Activated CD4-positive, alpha-beta T cell treated with anti-CD3 and anti-CD28 coated beads for 4 hours (primary cell): ENCODE measurements at places on chromosomes 1 and 21.

DNA sequence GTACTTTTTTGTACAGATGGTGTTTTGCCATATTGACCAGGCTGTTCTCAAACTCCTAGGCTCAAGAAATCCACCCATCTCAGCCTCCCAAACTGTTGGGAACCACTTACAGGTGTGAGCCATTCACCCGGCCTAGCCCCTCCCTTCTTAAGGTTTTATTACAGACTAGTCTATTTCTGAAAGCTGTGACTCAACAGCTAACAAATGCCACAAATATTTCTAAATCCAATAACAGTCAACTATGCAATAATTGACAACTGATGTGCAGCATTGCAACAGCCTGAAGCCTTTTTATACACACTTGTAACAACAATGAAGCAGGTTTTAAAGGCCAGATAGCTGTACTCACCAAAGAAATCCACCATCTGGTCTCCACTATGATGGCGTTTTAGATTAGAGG is 51.4 kb downstream of the GRIK1 start:
- no peak for DNase-seq

DNA sequence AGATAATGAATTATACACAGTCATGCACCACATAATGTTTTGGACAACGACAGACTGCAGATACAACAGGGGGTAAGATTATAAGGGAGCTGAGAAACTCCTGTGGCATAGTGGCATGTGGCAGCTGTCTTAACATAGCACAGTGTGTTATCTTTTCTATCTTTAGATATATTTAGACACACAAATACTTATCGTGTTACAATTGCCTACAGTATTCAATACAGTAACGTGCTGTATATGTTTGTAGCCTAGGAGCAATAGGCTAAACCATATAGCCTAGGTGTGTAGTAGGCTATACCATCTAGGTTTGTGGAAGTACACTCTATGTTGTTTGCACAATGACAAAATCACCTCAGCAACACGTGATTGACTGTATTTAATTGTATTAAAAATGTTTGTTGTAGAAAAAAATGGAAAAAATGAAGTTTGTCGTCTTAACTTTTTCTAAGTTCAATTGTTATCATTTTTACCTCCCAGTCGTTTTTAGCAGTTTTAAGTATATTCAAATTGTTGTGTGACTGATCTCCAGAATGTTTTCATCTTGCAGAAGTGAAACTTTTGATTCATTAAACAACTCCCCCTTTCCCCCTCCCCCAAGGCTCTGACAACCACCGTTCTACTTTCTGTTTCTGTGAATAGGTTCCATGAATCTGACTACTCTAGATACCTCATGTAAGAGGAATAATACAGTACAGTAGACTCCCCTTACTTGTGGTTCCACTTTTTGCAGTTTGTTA is 351.0 kb upstream of the B3GALT2 start:
- DNase-seq = peak; percentile 67

GRCh38 chr1:145997016-145997717 is 788 bp upstream of the TXNIP start:
- DNase-seq = peak; percentile 45

DNA sequence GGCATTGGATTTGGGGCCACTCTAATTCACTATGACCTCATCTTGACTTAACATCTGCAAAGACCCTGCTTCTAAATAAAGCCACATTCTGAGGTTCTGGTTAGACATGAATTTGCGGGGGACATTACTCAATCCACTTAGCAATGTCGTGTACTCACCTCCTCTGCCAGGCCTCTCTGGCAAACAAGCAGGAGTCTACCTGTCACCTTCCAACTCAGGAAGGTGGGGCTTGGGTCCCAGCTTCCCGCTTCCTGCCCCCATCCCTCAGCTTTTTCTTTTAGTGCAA is 177.8 kb downstream of the PSMG1 start:
- no peak for DNase-seq

DNA sequence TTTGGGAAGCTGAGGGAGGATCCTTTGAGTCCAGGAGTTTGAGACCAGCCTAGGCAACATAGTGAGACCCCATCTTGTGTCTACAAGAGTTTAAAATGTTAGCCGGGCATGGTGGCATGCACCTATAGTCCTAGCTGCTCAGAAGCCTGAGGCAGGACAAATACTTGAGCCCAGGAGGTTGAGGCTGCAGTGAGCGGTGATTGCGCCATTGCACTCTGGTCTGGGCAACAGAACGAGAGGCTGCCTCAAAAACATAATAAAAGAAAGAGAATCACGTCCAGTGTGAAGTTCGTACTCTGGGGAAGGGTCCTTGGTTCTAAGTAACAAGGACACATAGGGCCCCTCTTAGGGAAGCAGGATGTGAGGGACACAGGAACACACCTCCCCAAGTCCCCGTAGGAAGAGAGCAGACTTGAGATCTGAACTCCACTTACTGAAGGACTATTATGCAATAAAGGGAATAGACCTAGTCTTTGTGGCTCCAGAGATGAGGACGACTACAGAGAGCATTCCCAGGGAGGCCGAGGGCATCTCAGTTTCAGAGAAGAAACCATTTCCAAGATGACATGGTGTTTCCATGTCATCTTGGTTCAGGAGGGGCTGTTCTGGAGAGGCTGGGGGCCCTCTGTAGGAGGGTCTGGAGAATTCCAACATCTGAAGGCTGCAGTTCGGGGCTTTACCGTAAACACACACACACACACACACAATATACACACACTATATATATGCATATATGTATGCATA is 10.8 kb upstream of the ENO1 start:
- DNase-seq = no peak

- no peak for DNase-seq
Observed at GRCh38 chr1:11705596-11705995, 14.1 kb downstream of the DRAXIN start.

- DNase-seq = no peak
Observed at GRCh38 chr21:38769191-38769780, 36.4 kb upstream of the ETS2 start.

DNA sequence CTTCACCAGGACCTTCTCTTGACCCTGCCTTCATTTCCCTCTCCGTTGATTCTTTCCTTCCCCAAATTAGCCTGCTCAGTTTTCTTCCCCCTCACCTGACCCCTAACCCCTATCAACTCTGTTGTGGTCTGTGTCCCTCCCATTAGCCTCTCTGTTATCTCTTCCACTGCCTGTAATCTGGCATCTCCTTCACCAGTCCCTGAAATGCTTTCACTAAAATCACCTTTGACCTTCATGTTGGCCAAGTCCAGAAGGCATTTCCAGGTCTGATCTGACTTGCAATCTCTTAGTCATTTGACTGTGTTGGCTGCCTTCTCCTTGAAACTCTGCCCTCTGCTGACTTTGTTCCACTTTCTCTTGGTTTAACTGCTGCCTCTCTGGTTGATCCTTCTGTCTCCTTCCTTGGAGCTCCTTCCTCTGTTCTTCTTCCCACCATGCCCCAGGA is 28.2 kb downstream of the ATP8B2 start:
- peak; percentile 27 for DNase-seq

- DNase-seq = no peak
Observed at GRCh38 chr1:109392788-109393616, 4.7 kb downstream of the SORT1 start.

DNA sequence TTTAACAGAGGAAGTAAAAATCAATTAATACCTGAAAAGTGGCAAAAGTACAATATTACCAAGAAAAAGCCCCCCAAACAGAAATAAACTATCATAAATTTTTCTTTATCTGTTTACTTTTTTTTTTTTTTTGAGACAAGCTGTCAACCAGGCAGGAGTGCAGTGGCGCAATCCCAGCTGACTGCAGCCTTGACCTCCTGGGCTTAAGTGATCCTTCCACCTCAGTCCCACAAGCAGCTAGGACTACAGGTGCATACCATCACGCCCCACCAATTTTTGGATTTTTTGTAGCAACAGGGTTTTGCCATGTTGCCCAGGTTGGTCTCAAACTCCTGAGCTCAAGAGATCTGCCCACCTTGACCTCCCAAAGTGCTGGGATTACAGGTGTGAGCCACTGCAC is 8.0 kb downstream of the TFB2M start:
- DNase-seq = no peak

DNA sequence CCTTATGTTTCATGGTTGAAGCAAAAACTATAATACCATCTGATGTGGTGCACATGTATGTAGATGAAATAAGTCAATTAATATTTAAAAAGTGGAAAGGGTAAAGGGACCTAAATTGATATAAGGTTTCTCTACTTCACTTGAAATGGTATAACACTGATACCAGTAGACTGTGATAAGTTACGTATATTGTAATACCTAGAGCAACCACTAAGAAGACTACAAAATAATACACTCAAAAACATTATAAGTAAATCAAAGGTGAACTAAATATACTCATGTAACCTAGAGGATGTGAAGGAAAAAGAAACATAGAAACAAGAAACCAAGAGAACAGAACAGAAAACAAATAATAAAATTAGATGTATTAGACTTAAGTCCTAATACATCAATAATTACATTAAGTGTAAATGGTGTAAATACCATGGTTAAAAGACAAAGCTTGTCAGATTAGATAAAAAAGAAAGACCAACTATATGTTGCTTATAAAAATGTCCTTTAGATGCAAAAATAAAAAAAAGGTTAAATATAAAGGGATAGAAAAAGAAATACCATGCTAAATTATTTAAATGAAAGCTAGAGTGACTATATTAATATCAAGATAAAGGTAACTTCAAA is 118.8 kb downstream of the LRRC7 start:
- DNase-seq = no peak

GRCh38 chr1:167221126-167221737 is 546 bp downstream of the POU2F1 start:
- peak; percentile 2 for DNase-seq

- no peak for DNase-seq
Observed at GRCh38 chr21:37619464-37619974, 252.9 kb downstream of the DYRK1A start.

DNA sequence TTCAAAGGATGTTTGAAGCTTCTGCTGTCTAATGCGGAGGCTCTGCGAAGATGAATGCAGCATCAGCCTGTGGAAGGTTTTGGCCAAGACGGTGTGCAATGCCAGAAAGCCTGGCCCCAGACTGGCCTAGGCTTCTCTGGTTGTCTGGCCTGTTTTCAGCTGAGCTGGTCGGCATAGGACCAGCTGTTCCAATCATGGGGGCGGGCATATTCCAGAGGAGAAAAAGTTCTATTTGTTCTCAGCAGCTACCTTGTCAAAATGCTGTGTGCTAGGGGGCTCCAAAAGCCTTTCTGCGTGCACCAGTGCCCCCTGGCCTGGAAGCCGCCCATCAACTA is 57.6 kb downstream of the TGFB2 start:
- no peak for DNase-seq

GRCh38 chr1:11781297-11781696 is 19.3 kb downstream of the C1orf167 start:
- no peak for DNase-seq

DNA sequence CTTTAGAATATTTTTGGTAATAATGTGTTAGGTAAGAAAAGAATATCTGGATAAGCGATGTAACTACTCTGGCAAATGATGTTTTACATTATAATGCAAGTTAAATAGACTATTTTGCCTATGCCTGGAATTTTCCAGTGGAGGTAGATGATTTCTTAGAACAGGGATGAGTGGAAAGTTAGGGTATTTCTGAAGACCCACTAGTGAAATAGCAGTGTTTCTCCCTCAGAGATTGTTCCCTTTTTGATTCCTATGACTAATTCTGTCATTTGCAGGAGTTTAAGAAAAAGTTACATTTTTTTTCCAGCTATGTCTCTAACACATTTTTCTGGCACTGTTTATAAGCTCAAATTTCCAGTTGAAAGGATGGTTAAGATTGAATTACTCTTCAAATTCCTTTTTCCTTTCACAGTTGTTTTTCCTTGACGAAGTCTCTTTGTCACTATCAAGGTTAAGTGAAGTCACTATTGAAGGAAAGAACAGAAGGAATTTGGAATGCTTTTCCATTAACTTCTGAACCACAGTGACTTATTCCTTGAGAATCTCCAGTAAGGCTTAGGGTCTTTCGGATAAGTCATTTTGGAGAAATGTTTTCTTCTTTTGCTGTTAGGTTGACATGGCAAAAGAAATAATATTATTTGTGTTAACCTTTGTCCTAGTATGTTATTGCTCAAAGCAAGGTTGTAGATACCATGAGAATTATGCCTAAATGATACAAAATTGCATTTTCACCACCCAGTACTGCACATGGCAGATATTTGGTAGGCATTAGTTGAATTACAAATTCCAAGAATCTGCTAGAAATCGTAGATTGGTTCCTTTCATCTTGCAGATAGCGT is 42.9 kb upstream of the ZNF326 start:
- no peak for DNase-seq

DNA sequence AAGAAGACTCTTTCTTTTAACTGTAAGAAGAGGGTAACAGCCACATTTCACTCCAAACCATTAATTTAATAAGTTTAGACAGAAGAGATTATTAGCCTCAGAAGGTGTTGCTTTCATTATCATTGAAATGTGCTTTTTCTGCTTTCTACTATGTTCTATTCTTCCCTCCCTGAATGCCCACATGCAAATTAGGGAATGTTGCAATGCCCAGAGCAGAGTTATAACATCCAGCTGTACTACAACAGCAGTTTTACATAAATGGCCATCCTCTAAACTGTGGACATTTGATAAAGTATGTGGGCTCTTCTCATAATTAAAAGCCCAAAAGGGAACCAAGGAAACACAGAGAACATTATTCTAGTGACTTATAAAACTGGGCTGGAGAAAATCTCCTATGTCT is 82.2 kb upstream of the SOD1 start:
- no peak for DNase-seq

GRCh38 chr1:89630048-89630447 is 2.9 kb upstream of the LRRC8C start:
- no peak for DNase-seq

DNA sequence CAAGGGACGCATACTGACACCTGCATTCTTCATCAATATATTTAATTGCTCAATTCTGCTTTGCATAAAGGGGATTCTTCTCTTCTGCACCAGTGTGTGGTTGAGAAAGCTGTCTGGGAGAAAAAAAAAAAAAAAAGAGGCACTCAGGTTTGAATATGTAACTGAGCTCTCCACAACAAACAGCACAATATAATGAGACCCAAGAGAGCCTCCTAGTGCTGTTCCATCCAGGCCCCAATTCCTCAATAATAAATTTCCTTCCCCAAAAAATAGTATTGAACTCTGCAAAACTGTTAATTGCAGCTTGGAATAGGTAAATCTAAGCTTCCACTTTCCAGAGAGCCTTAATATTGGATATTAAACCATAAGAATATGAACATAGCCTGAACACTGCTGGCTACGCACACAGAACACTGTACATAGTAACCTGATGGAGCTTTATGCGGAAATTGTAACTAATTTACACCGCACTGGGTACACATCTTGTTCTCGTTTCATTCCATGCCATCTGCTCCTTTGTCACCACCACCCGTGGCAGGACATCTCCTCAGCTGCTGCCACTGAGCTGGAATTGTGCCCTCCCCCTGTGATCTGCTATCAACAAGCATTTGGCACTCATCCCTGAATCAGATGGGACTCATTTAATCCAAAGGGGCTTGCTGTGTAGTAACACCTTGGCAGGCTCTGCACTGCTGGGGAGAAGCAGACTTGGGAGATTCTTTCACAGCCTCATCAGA is 272.0 kb downstream of the HHIPL2 start:
- no peak for DNase-seq
